BJ (cell line): ENCODE measurements at places on chromosomes 6 and 20.

- DNase-seq = no peak
Measured at GRCh38 chr6:26394289-26394688, 7.8 kb upstream of the BTN3A1 start.

- DNase-seq = no peak
Measured at GRCh38 chr6:169723991-169724493, 258 bp downstream of the PHF10 start.

DNA sequence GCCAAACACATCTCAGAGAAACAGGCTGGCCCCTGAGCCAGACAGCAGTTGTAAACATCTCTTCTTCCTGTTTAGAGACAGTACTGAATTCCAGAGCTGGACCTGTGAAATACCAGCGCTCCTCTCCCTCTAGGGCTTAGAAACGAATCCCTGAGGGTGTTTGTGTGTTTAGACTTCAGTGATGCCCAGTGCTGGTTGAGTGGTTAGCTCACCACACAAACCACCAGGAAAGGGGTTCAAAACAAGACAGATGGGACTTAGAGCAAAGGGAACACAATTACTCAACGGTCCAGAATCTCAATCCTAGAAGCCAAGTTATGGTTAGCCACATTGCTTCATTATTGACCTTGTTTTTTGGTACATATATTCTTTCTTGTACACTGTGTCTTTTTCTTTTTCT, 108.7 kb upstream of the TMEM170B start:
- DNase-seq = peak; percentile 70

DNA sequence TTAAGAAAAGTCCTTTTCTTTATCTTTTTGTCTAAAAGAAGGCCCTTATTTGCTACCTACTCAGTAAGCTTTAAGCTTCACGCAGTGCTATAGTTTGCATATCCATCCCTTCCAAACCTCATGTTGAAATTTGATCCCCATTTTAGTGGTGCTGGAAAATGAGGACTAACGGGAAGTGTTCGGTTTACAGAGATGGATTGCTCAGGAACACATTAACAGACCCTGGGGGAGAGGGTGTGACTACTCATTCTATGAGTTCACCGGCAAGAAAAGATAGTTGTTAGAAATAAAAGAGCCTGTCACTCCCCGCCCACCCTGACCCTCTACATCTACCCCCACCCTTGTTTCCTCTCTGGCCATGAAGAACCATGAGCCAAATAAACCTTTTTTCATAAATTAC, 546.2 kb downstream of the MEI4 start:
- no peak for DNase-seq

DNA sequence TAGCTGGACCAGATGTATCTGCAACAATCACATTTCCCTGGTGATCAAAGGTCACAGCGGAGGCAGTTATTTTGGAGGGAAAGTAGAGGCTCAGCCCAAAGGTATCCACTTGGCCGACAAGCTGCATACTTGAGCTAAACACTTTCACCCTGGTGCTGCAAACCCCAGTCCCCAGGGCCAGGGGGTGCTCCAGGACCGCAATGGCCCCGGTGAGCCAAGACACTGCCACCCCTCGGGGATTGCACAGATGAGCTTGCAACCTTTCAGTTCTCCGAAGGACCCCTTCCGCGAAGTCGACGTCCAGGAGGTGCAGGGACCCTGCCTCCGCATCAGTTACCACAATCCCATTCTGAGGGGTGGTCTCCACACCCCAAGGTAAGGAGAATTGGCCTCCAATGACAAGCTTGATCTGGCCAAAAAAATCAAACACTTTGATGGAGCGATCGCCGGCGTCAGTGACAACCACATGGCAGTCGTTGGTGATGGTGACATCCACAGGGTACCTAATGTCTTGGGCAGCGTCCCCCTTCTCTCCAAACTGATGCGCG, 823 bp downstream of the NHLRC1 start:
- no peak for DNase-seq

- no peak for DNase-seq
Measured at GRCh38 chr6:36650848-36651478, 27.6 kb upstream of the CDKN1A start.
